Stimulated activated CD8-positive, alpha-beta memory T cell treated with anti-CD3 and anti-CD28 coated beads, Interleukin-7, amount 100 ng/mL, for 1 hour (primary cell): ENCODE measurements at places on chromosomes 12 and 14.

GRCh38 chr12:124386059-124386458, 91.2 kb downstream of the RFLNA start:
- DNase-seq, result no peak

DNA sequence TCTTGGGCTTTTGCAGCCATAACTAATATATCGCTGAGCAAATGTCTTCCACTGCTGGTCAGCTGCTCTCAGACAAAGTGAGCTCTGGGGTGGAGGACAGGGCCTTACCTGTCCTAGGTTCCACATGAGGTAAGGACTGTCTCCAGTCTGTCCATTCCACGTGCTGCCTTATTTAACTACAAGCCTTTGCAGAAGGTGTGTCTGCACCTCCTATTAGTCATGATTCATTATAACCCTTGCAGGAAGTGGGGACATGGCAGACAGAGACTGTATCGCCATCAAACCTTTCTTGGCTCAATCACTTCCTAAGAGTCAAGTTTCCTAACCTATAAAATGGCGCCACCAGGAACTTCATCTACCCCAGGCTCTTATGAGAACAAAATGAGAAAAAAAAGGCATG, 46.9 kb downstream of the SLC25A47 start:
- no peak for DNase-seq

GRCh38 chr12:74171478-74171909, 366.1 kb upstream of the ATXN7L3B start:
- no peak for DNase-seq

- DNase-seq, result no peak
Observed at GRCh38 chr12:49455501-49455900, 83.3 kb upstream of the KCNH3 start.

- DNase-seq, result no peak
Observed at GRCh38 chr14:95830386-95830785, 46.2 kb upstream of the TUNAR start.

DNA sequence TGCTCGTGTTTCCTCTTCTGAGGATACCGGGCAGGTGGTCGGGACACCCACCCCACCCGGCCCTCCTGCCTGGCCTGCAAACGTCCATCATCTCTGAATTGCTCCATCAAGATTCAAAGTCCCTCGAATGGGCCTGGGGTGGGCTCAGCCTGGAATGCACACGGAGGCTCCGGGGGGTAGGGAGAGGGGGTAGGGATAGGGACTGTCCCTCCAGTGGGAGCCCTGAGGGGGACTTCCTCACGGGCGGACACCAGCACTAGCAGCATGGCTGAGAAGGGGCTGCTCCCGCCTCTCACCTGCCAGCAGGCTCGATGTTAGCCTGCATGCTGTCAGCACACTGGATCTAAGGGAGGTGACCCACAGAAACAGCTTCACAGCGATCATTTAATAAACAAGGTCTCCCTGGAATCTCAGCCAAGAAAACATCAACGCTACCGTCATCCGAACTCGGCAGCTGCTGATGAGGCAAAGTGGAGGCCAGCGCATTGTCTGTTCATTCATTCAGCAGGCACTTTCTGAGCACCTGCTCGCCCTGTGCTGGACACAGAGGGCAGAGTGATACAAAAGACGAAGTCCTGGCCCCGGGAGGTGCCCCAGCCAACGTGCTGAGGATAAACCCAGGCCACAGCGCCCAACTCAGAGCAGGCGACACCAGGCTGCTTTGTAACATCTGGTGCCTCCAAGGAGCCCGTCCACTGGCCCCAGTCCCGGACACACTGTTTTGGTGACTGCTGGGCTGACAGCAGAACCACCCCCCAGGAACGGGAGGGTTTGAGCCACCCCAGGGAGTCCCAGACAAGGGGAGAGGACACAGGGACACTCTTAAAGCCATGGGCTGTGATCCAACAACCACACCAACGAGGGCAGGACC, 6.3 kb downstream of the TMEM179 start:
- no peak for DNase-seq

- no peak for DNase-seq
Observed at GRCh38 chr14:94111276-94112095, 950 bp downstream of the IFI27 start.

DNA sequence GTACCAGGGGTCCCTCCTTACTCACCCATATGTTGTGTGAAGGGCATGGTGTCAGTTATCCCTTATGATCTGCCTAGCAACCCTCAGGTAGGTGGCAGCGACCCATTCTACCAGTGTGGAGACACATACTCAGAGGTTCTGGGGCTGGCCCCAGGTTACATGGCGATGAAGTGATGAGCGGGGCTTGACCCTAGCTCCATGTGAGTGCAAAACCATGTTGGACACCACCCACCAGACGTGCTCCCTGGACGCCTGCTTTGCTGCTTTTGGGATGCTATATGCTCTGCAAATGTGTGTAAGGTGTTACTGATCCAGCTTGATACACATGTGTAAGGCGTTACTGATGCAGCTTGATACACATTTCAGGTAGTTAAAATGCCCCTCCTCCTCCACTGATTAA, 33.3 kb downstream of the EP400 start:
- DNase-seq, result no peak

- no peak for DNase-seq
Observed at GRCh38 chr14:24080142-24080530, 8.8 kb downstream of the CPNE6 start.

- no peak for DNase-seq
Observed at GRCh38 chr14:94051115-94051514, 25.0 kb downstream of the OTUB2 start.

DNA sequence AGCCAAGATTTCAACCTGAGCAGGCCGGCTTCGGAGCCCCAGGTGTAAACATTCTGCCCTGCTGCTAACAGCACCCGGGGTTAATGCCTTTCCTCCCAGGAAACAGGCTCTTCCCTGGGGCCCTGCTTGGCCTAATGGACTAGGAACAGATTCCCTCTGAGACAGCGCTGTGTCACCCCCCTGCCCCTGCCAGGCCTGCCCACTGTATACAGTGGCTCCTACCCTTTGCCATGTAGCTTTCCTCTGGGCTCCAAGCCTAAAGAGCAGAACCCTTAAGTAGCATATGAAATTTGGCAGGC, 28.3 kb upstream of the BCDIN3D start:
- no peak for DNase-seq

GRCh38 chr12:62214846-62215245, 45.4 kb upstream of the USP15 start:
- no peak for DNase-seq

- DNase-seq, result no peak
Observed at GRCh38 chr12:15650399-15651128, 138.6 kb downstream of the EPS8 start.

DNA sequence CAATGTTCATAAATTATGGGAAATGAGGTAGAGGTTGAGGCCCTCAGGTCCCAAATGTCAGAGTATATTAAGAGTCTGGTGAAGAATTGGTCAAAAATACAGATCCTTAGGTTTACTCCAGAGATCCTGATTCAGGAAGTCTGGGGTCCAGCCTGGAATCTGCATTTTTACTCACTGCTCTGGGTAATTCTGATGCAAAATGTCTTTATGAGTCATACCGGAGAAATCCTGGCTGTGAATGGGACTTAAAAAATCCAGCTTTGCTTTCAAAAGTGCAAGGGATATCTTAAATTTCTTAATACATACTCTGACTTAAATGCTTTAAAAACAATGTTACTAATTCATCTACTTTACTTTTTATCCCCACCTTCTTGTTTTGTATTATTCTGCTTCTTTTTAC, 74.5 kb downstream of the FERMT2 start:
- DNase-seq, result no peak

- no peak for DNase-seq
Observed at GRCh38 chr12:7628381-7628961, 37.2 kb downstream of the APOBEC1 start.

DNA sequence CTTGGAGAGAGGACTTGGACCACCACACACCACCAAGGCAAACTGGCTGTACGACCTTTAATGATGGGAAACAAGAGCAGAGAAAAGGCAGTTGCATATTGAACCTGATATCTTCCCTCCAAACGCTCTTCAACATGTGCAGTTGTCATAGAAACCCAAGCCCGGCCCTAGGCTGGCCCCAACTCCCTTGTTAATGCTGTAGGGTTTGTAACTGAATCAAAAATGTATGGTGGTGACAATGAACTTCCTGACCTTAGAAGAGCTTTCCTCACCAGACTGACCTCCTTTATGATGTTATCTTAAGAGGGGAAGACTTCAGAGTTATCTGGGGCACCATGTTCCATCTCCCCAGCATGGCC, 12.3 kb downstream of the APOLD1 start:
- no peak for DNase-seq

DNA sequence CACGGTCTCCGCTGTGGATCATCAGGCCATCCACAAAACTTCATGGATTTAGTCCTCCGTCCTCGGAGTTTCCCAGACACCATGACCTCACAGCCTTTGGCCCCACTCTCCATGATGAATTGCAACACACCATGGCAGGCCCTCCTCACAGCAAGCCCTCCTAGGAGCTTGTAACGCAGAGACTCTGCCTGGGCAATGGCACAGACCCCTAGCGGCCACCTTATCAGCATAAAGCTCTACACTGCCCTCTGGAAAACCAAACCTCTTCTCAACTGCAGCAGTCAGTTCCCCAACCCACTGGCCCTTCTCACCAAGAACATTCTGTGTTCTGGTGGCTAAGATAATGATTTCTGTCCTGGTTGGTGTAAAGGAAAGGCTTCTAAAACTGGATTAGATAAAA, 238.4 kb upstream of the USP15 start:
- DNase-seq, result no peak

DNA sequence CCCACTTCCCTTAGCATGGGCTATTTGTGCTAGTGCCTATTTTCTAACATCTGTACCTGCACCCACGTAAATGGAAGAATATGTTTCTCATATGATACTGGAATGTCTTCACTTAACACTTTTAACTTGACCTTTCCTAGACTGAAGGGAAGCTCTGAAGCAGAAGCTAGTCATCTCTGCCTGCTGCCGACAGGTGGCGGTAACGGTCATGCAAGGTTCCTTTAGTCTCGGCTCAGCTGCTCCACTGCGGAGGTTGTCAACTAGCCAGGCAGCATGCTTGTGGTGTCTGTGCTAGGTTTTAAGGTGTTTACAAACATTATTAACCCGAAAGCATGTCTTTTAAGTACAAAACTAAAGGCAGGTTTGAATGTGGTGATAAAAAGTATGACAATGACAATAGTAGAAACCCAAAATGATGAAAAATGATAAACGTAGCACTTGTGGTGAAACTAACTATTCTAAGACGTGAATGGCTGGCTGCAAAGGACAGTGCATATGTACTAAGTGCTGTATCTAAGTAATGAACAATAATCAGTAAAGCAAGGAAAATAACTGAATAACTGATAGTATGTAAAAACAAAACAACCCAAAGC, 117.2 kb downstream of the GRIN2B start:
- DNase-seq, result no peak

DNA sequence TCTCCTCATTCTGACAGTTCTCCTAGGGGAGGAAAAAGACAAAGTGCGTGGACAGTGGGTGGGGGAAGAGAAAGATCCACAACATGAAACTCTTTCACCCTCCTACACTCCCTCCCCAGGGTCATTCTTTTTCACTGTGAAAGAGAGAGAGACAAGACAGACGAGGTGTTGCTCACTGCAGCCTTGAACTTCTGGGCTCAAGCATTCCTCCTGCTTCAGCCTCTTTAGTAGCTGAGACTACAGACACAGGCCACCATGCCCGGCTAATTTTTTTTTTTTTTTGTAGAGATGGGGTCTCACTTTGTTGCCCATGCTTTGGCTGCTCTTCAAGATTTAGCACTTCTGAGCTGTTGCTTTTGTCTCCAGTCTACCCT, 2.7 kb downstream of the GPX2 start:
- DNase-seq, result no peak

DNA sequence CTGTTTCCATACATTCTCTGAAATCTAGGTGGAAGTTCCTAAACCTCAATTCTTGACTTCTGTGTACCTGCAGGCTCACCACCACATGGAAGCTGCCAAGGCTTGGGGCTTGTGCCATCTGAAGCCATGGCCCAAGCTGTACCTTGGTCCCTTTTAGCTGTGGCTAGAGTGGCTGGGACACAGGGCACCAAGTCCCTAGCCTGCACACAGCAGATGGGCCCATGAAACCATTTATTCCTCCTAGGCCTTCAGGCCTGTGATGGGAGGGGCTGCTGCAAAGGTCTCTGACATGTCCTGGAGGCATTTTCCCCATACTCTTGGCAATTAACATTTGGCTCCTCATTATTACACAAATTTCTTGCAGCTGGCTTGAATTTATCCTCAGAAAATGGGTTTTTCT, 40.0 kb upstream of the COCH start:
- DNase-seq, result no peak

GRCh38 chr12:79689477-79690141, 1.2 kb downstream of the PAWR start:
- no peak for DNase-seq

DNA sequence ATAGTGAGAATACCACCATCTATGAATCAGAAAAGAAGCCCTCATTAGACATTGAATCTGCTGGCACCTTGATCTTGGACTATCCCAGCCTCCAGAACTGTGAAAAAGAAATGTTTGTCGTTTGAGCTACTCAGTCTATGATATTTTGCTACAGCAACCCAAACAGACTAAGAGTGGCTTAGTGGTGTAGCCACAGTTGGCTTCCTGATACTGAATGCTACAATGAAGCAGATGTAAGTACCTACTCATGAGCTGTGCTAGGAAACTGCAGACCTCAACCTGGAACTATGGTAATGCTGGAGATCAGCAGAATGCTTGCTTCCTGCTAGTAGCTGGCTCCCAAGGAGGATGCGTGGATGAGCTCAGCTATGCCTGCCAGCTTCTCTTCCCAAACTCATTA, 268.6 kb upstream of the CRY1 start:
- DNase-seq, result no peak

DNA sequence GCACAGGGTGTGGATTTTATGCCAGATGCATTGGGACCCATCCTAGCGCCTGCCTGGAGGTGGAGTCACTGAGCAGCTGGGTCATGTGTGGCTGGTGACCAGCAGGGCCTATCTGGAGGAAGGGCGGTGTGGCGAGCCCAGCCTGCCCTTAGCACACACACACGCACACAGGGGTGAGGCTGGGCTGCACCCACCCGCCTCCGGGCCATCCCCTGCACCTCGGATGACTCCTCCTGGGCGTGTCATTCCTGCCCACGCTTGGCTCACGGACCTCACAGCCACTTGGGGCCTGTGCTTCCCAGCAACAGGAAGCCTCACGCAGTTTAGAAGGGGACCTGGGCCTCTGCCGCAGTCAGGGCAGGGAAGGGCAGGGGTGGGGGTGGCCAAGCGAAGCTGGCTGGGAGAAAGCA, 36.2 kb upstream of the FZD10 start:
- no peak for DNase-seq

- DNase-seq, result no peak
Observed at GRCh38 chr12:27645671-27646070, 50.6 kb upstream of the REP15 start.

GRCh38 chr12:3950714-3951320, 77.6 kb upstream of the PARP11 start:
- no peak for DNase-seq

DNA sequence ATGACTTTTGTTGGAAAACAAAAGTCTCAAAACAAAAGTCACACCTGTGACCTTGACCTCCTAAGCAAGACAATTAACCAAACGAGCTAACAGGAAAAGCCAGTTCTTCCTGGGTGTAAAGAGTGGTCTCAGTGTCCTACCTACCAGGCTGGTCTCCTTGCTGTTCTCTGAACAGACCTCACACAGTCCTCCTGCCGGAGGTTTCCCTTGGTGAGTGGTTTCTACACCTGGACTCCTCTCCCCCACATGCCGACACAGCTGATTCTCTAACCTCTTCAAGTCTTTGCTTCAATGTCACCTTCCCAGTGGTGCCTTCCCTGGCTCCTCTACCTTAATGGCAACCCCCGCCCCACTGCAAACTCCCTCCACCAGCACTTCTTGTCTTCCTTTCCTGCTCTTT, 238.6 kb downstream of the ZFP36L1 start:
- DNase-seq, result no peak

GRCh38 chr14:105945896-105946295, 419.5 kb downstream of the TMEM121 start:
- no peak for DNase-seq
